NCI-H226 (cell line): ENCODE measurements at places on chromosomes 2 and 18.

DNA sequence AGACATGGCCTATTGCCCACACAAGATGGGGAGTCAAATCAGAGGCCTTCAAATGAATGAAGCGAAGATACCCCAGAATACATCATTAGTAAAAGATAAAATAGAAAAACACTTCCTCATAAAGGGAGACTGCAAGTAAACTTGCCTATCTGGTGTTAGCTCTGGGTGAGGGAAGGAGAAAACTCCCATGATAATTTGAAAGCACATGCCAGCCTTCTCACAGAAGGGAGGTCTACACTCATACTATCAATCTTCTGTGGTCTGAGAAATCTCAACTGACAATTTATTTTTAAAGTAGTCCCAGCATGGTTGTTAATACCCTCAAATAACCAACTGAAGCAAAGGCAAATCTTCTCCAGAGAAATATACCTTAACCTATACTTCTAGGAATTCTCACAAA, 75.4 kb downstream of the EXOC6B start:
- DNase-seq: peak; percentile 20

- peak; percentile 39 for DNase-seq
Measured at GRCh38 chr18:27604583-27604982, 419.5 kb upstream of the CHST9 start.

GRCh38 chr2:1782514-1782913, 38.2 kb upstream of the PXDN start:
- no peak for DNase-seq

- DNase-seq: no peak
Measured at GRCh38 chr18:2644535-2644934, 11.0 kb upstream of the SMCHD1 start.

DNA sequence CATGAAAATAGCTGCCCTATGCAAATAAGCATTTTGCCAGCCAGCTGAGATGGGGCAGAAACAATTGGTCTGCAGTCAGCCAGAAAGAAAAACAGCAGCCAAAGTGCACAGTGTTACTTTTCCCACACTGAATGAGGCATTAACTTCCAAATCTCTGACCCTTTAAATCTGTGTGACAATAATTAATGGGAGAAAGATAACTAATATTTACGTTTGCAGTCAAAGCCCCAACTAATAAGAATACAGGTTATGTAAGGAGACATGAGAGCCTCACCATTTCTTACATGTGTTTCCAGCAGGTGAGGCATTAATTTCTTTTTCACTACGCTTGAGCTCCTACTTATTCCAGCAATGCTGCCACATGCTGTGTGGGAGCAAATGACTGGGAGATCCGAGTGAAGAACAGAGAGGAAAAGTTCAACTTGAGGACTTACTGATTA, 339.0 kb downstream of the SATB2 start:
- DNase-seq: no peak

DNA sequence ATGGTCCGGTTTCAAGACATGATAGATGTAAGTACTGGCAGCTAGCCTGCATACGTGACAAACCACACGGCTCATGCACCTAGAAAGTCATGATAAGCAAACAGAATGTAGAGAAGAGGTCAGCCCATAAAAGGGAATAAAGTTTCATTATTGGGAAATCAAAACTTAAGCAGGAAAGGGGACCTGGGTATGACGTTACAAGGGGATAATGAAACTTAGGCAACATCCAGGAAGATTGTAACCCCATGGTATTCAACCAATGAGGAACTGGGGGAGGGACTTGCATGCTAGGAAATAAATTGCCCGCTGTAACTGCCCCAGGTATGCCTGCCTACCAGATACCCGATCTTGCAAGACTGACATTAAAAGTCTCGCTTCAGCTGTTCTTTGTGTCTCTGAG, 1679.0 kb downstream of the SUCLG1 start:
- no peak for DNase-seq

- DNase-seq: no peak
Measured at GRCh38 chr2:123770996-123771720, 253.9 kb upstream of the CNTNAP5 start.

GRCh38 chr2:207746131-207746530, 23.6 kb downstream of the FZD5 start:
- no peak for DNase-seq
